Kasumi-1 (cell line): ENCODE measurements at places on chromosomes 16 and 17.

DNA sequence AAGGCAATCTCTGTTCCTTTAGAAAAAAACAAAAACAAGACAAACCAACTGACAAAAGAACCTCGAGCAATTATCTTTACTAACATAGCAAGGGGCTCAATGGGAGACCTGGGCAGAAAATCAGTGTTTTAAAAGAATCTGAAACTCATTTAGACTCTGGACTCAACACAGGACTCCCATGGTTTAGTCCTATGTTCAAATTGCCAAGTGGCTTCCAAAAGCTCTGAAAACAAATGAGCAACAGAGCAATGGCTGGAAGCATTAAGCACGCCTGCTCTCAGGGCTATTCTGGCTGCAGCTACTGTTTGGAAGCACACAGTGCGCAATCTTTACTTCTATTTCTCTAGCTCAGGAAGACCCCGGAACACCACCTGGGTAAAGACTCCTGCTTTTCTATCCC, 162.0 kb downstream of the AATF start:
- no peak for DNase-seq

DNA sequence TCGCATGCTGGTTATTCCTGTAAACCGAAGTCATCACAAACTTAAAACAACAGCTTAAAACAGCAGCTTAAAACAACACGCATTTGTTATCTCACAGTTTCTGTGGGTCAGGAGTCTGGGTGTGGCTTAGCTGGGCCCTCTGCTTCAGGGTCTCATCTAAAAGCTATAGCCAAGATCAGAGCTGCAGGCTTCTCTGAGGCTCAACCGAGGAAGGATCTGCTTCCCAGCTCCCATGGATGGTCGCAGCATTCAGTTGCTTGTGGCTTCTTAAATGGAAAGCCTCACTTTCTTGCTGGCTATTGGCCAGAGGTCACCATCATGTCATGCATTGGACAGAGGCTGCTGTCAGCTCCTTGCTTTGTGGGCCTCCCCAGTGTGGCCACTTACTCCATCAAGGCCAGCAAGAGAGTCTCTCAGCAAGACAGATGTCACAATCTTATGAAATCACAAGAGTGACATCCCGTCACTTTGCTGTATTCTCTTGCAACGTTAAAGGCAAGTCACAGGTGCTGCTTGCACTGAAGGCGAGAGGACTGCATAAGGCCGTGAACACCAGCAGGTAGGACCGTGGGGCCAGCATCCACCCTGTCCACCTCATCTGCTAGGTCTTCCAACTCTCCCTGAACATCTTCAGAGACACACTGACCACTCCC, 117.9 kb upstream of the TNRC6C start:
- DNase-seq: no peak

- peak; percentile 96 for DNase-seq
Measured at GRCh38 chr16:70428178-70428998, 10.5 kb downstream of the ST3GAL2 start.

DNA sequence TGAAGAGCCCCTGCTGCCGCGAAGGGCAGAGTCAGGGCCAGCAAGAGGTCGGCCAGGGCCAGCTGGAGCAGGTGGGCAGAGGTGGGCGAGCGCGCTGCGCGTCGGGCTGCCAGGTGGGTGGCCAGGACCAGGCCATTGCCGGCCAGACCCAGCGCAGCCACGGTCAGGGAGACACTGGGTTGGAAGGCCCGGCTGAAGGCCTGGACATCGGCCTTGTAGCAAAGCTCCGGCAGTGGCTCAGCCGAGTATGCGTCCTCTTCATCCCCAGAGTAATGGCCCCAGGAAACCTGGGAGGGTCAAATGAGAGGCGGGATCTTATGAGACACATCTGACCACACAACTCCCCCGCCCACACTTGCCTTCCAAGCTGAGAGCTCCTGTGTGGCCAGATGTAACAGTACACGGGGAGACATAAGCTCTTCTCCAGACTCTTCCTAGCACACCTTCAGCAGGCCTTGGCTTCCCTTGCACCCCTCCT, 1.3 kb downstream of the CCR10 start:
- DNase-seq: no peak

DNA sequence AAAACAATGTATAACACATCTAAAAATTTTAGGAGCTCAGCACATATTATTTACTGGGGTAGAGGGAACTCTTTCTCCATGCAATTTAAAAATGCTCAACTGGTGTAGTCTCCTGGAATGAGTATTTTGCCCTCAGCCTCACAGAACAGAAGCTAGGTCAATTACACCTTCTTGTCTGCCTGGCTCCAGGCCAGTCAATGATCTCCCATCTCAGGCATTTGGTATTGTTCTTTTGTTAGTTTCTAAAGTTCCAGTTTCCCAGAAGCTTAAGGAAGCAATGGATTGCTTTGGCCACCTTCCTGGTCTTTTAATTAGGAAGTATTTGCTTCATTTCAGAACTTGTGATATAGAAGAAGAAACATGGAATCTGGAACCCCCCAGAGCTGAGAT, 360.3 kb upstream of the ASIC2 start:
- no peak for DNase-seq

- no peak for DNase-seq
Measured at GRCh38 chr16:88466175-88466862, 13.2 kb downstream of the ZFPM1 start.

DNA sequence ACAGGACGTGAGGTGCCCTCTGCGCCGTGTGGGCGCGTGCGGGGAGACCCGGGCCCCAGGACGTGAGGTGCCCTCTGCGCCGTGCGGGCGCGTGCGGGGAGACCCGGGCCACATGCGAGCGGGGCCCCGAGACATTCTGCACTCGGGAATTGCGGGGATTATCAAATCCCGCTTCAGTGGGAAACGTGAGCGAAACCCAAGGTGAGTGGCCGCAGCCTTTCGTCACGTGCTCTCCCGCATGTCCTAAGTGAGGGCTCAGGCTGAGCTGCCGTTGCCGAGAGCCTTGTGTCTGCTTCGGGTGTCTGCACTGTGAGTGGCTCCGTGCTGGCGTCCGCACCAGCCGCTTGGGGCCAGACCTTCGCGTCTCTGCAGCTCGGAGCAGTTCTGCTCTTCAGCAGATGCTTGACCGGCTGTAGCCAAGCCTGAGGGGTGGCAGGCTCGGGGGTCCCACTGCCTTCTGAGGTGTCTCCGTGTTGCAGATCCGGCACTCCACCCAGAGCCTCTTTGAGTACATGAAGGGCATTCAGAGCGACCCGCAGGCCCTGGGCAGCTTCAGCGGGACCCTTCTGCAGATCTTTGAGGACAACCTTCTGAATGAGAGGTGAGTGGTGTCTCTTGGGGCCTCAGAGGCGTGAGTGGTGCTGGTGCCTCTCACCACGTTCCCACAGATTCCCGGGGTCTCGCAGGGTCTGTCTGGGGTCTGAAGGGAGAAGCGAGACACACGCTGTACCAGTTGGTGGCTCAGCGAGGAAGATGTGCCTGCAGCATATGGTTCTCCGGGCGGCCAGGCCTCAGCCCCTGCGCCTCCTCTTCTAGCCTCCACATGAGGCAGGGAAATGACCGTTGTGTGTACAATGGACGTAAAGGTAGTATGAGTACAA, 90.5 kb upstream of the ZNF750 start:
- DNase-seq: no peak

GRCh38 chr17:76654408-76654807, 10.9 kb upstream of the ST6GALNAC1 start:
- DNase-seq: no peak

DNA sequence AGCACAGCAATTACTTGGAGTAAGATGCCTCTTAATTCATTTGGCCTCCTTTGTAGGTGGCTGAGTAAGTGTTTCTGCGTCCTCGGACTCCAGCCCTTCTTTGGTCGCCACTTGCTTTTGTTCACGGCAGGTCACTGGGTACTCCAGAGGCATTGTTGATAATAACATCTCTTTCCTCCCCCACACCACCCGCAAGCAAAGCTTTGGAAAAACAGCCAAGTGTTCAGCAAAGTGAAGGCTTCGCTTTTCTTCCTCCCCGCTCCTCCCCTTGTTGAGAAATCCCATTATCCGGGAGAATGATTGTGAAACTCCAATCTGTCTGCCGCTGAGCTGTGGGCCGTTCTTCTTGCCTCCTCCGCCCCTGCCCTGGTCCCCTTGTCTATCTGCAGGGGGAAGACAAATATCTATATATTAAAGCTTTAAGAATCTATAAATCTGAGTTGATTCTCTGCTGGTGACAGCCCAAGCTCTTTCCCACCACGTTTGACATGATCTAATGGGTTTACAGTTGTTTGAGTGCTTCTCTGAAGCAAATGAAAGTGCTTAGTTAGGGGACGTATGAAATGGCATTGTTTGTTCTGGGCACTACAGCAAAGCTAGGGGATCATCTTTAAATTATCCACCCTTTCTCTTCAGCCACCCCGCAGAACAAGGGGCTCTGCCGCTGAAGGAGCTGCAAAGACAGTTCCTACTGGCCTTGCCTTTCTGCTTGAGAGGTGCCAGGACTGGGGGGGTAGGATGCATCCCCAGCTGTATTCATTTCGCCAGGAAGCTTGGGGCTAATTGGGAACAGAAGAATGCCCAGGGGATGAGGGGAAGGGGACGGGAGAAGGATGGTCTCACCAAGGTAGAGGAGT, 167.1 kb downstream of the CCDC182 start:
- no peak for DNase-seq
